Activated CD4-positive, alpha-beta T cell treated with anti-CD3 and anti-CD28 coated beads for 24 hours (primary cell): ENCODE measurements at places on chromosomes 5 and 9.

DNA sequence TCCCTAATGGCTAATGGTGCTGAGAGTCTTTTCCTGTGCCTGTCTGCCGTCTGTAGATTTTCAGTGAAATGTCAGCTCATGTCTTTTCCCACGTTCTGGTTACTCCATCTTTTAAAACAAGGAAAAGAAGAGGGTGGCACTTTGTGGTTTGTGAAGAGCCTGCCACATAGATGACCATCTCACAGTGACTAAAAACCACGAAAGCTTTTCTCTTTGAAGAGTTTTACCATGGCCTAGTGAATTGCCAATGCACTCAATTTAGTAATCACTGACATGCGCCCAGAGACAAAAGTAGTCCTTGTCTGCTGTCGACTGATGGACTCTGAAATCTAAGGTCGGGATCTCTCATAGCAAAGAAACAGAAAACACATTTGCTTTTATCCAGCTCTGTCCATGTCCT is 50.4 kb downstream of the SPATA31C2 start:
- DNase-seq = no peak

GRCh38 chr9:129336601-129337331 is 158.7 kb upstream of the IER5L start:
- peak; percentile 26 for DNase-seq

- no peak for DNase-seq
Measured at GRCh38 chr5:157571357-157571827, 4.2 kb downstream of the ADAM19 start.

DNA sequence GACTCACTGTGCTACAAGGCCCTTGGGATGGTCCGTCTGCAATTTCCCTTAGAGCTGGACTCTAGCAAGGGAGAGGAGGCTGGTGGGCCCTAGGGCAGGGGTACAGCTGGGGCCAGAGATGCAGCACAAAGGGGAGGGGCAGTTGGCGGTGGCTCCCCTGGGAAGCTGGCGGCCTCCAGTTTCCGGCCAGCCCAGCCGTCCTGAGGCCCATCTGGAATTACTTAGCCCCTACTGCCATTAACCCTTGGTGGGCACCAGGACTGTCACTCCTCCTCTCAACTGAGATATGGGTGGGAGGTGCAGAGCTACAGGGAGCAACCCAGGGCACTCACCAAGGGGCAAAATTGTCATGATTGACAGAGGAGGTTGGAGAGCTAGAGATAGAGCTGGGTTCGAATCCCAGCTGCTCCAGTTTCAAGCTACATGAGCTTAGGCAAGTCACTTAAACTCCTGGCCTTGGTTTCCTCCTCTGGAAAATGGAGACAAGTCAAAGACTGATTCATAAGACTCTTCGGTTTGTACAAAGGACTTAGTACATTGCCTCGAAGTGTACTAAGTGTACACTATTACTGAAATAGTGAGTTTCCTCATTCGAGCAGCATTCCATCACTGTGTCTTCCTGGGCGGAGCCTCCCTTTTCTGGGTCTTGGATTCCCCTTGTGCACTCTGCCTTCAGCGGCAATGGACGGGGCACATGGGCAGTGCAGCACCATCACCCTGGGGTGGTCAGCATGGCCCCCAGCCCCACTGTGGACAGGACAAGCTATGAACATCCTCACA is 2.7 kb upstream of the PDGFRB start:
- DNase-seq = no peak

DNA sequence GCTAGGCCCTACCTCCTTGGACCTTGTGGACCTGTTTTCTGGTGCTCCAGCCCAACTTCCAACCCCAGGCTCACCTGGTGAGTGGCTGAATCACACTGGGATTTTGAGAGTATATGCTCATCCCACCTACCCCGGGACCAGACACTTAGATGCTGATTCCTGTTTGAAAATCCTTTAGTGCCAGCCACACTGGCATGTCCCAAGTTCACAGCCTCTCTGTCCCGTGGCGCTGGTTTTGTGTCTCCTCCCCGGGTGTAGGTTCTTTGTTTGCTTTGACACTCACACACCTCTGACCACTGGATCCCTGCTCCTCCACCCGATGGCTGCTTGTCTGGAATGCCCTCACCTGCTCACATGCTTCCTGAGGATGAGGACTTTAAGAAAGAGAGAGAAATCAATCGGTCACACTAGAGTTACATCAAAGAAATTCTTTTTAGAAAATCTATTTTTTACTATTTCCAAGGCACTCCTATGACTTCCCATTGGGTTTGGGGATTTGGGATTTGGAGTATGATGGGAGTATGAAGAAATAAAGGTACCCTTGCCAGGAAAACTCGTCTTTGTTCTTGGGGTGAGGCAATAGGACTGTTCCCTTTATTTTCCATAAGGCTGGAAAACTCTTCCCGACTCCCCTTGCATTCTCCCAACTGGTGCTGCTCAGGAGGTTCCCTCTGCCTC is 7.3 kb upstream of the SLC25A48 start:
- no peak for DNase-seq

DNA sequence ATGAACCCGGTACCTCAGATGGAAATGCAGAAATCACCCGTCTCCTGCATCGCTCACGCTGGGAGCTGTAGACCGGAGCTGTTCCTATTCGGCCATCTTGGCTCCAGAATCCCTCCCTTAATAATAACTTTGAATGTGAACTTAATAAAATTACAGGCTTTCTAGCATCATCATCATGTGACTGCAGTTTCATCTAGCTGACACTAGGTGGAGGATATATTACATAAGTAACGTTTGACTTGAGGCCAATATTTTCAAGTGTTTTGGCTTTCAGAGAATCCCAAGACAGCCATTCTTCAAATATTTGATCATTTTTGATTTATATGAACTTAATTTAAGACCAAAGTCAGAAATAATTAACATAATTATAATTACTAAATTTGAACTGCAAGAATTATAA is 474.9 kb upstream of the CDH10 start:
- no peak for DNase-seq

DNA sequence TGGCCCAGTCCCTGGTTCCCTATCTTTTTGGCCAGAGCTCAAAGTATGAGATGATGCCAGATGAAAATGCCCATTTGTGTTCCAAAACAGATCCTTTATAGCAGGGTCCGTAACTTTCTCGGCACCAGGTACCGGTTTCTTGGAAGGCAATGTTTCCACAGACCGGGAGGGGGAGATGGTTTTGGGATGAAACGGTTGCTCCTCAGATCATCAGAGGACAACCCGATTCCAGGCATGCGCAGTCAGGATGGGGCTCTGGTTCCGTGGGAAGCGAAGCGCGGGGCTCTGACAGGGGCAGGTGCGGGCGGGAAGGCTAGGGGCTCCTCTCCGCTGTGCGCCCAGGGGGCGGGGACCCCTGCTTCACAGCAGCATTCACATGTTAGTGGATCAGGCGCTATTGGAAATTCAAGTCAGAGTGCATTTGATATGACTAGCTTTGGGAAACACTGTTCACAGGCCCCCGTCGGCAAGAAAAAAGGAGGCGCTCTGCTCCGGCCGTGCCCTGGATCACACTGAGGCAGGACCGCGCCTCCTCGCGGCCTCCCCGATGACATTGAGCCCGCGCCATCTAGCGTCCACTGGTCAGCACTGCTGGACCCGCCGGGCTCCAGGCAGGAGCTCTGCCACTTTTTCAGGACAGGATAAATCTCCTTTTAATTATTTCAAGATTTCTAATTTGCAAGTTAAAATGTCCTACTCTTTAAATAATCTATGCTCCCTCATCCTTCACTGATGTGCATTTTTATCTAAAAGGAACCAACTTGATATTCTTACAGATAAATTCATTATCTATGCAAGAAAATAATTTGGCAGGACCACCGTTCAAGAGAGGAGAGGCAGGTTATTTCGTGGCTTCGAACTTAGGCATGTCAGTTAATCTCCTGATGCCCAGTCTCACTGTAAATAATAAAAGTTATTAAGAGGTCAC is 190.0 kb downstream of the FANCC start:
- DNase-seq = peak; percentile 66

- no peak for DNase-seq
Measured at GRCh38 chr5:132772291-132773070, 4.6 kb downstream of the SEPTIN8 start.

- no peak for DNase-seq
Measured at GRCh38 chr5:74648835-74649293, 8.3 kb upstream of the ENC1 start.

DNA sequence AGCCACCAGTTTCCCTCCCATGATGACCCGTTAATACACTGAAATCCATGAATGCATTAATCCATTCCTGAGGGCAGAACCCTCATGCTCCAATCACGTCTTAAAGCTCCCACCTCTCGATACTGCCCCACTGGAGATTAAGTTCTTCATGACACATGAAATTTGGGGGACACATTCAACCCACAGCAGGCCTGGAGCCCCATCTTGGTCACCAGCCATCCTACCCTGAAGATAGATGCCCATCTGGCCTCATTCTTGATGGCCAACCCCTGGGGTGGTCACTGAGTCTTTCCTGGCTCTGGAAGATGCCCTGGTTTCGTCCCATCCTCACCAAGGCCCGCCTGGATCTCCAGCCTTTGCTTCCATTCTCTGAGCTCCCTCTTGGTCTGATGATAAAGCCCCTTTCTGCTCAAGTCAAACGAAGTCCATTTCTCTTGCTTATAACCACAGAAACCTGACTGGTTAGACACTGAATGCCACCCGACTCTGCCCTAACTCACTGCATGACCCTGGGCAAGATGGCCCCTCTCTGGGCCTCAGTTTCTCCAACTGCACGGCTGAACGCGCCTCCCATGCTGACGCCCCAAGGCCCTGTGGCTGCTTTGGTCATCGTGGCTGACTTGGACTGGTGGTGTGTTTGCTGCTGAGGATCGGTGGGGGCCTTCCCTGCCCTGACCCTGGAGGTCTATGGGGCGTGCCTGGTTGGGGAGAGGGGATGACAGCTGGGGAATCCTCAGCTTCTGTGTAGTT is 138.4 kb upstream of the IER5L start:
- DNase-seq = no peak

- no peak for DNase-seq
Measured at GRCh38 chr5:99059685-99060084, 130.9 kb upstream of the CHD1 start.

- no peak for DNase-seq
Measured at GRCh38 chr5:121962347-121962670, 534 bp downstream of the SRFBP1 start.

- no peak for DNase-seq
Measured at GRCh38 chr5:161274951-161275350, 271.6 kb downstream of the GABRB2 start.
